SK-N-SH (cell line): ENCODE measurements at places on chromosomes 2 and 18. TPM values are rescaled to one million over a fixed set of nuclear protein-coding genes. Genes with fewer than 3 reads are reported as not detected.

DNA sequence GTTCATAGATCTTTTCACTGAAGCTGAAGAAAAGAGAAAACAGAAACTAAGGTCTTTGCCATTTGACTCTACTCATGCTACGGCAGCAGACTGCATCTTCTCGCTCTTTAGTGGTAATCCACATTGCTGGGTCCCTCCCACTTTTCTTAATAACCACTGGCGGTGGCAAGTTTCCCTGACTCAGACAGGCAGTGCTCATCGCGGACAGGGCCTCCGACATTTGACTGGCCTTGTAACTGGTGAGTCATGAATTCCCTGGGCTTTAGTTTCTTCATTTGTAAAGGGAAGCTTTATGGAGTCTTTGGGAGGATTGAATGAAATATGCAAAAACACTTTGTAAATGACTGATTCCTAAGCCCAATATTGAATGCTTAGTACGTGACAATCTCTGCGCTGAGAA is 238.2 kb upstream of the RBBP8 start:
- no peak for DNase-seq

DNA sequence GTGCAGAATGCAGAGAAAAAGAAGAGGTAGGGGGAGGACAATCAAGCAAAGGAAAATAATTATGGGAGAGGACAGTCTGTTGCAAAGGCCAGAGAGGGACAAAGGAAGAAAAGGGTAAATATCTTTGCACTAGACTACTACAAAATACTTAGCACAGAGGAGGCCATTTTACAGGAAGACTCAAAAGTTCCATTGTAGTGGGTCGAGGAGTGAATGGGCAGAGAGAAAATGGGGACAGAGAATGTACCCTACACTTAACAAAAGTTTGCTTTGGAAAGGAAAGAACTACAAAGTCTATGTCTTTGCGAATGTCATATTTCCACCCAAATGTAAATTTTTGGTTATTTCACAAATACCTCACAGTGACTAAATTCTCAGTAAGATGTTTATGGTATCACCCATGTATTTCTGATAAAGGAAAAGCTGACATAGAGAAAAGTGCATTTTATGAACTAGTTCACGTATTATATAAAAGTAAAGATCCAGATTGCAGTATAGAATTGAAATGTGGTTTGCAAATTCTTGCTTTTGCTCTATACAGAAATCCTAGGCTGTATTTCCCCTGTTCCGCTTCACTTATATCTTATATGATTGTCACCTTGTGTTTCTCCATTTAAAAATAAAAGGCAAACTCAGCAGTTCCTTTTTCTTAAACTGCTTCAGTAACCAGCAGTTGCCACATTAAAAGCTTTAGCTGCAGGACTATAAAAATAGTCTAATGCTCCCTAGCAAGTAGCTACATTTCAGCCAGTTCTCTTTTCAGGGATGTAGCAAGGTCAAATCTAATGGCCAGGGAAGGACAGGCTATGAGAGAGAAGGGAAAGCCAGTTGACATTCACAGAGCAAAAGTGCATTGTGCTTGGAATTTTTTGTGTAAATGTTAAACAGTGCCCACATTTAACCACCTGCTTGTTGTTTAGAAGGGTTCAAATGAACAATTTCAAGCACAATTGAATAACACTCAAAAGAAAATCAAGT is 79.7 kb upstream of the CYTIP start:
- DNase-seq: no peak

GRCh38 chr2:174778085-174778981 is 14.1 kb upstream of the CHRNA1 start:
- DNase-seq: no peak

GRCh38 chr2:9370746-9371145 is 52.6 kb downstream of the ITGB1BP1 start:
- no peak for DNase-seq

DNA sequence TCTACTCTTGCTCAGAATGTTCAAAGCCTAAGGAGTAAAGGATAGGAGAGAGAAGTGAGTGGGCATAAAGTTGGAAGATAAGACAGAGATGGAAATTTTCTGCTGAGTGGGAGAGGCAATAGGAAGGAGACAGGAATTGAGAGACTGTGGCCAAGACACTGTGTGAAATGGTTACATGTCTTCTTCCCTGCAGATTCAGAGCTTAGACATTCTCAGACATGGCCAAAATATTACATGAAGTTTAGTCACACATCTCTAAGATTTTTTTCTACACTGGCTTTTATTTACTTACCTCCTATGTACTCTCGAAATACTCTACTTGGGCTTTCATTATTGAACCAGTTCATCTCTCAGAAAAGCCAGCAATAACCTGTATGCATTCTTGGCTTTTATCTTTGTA is 363.0 kb upstream of the FANCL start:
- no peak for DNase-seq

Gene FIGN
- 0.74 and 0.75 TPM in 2 replicates for polyA plus RNA-seq

Gene ATP8B1
- polyA plus RNA-seq: 43.8 and 60.4 TPM in 2 replicates

Gene NT5C1B
- not detected in 2 replicates for polyA plus RNA-seq

Gene KCNE4
- polyA plus RNA-seq: 0.19 and 0.20 TPM in 2 replicates
